ENCODE measurements at places on chromosomes 1 and 21.

DNA sequence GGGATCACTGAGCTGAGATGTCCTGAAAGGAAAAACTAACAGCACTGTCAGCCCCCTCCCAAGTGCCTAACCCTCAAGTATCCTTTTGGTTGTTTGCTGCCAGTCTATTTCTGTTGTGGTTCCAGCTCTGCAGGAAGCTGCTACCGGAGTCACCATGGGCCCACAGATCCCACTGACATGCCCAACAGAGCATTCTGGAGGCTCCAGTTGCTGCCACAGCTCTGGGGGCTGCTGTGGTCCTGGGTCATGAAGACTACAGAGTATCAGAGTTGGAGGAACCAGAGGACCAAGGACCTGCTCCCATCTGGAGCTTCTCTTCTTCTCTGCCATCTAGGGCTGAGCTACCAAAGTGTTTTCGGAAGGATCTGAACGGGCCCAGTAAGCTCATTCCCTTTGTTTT is 910 bp downstream of the LCE3A start:
- DNase-seq = no peak

DNA sequence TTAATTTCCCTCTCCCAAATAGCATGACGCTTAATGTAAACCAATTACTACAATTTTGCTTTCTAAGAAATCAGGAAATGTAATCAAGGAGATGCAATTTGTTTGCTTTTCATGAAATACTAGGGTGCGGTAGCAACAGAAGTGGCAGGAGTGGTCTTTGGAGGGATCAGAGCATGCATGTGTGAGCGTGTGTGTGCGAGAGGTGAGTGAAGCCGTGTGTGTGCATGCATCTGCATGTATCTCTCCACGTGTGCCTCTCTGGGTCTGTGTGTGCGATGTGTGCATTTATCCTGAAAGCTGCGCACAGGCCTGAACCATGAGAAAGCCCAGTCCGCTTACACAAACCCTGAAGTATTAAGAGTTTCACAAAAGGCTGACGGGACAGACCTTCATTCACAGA is 249.8 kb upstream of the C1orf174 start:
- DNase-seq = no peak

DNA sequence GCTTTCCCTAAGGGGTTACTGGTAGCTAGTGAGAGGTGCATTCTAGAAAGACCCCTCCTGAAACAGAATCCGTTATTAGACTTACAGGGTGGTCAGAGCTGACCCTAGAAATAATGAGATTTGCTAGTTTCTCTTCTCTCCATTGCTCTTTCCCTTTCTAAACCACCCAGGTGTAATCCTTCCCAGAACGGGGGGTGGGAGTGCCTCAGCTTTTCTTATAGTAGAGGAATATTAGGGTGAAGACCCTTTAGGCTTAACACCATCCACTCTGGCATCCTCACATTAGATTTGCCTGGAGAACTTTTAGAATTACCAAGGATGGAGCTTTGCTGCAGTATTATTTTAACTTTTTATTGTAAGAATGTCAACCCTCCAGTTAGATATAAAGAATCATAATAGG is 49.4 kb downstream of the CAPN9 start:
- no peak for DNase-seq

DNA sequence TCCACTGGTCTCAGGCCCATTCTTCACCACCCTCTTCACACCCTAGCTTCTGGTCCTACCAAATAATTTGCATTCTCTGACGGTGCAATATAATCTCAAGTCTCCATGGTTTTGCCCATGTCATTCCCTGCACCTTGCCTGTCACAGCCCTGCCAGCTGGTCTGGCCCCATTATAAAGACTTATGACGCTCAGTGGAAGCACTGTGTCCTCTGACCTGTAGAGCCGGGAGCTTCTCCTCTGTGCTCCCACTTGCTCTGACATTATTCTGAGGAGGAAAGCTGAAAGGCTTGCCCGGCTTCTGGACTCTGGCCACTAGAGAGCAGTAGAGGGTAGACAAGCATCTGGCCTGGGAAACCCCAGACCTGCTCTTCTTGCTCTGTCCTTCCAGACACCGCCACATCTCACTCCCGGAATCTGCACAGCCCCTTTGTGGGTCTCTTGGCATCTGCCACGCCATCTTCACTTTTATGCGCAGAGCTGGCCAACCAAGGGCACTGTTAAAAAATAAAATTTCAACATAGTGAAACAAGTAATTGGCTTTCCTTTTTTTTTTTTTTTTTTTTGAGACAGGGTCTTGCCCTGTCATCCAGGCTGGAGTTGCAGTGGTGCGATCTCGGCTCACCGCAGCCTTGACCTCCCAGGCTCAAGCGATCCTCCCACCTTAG is 44.4 kb downstream of the NENF start:
- peak; percentile 63 for DNase-seq

DNA sequence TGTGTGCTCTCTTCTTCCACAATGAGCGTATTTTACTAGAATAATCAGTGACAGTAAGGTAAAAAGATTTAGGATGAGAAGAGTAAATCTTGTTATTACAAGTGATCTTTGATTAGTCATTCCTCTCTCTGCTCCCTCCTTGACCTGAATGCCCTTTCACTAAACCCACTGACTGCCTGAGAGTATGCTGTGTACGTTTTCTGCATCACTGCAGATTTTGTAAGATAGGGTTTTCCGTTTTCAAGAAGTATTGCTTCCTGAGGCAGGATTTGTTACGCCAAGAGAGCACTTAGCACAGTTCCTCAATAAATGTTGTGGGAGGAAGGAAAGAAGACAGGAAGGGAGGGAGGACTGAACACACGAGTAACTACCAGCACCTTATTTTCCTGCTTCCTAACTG is 7.7 kb upstream of the LAMB3 start:
- DNase-seq = no peak

DNA sequence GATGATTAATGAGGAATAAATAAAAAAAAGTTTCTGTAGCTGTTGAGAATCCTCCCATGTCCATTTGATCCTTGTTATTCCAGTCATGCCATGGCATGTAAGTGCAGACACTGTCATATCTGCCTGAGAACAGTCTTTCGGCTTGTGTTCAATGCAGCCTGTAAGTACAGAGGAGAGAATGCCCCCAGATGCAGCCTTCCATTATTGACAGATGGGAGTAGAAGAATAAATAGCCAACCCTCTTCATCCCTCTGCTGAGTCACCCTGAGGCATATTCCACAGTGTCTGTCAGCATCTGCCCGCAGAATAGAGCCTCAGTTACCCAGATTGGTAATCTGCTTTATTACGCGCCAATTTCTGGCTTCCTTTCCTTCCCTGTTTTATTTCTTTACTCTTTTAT is 139.4 kb downstream of the LRRC7 start:
- no peak for DNase-seq

- DNase-seq = peak; percentile 19
These were observed 54.8 kb downstream of the OSBPL9 start for GRCh38 chr1:51671527-51672325.

DNA sequence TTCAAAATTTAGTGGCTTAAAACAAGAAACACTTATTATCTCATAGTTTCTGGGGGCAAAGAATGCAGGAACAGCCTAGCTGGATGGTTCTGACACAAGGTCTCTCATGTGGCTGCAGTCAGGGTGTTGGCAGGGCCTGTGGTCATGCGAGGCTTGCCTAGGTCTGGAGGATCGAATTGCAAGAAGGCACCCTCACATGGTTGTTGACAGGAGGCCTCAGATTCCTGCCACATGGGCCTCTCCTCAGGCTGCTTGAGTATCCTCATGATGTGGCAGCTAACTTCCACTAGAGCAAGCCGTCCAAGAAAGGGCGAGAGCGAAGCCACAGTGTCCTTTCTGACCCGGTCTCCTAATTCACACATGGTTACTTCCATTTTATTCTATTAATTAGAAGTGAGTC is 6.2 kb upstream of the NRIP1 start:
- DNase-seq = no peak

GRCh38 chr1:244067893-244068292 is 16.8 kb downstream of the ZBTB18 start:
- DNase-seq = no peak

- DNase-seq = no peak
These were observed 277.1 kb upstream of the SGIP1 start for GRCh38 chr1:66256629-66257572.

DNA sequence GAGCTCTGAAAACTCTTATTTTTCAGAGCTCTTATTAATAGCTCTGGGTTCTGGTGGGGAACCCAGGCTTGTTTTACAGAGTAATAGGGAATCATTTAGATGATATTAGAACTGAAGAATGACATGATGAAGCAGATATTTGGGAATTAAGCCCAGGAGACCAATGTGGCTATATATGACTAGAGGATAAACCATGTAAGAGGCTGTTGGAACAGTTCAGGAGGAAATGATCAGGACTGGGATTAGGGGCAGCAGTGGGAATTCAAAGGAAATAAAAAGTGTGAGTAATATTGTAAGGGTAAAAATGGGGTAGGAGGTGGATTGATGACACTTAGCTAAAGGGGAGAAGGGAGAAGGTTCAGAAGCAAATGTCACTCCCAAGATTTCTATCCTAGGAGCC is 58.6 kb downstream of the GIPC2 start:
- no peak for DNase-seq

GRCh38 chr1:11563560-11564069 is 84.7 kb downstream of the DISP3 start:
- no peak for DNase-seq

DNA sequence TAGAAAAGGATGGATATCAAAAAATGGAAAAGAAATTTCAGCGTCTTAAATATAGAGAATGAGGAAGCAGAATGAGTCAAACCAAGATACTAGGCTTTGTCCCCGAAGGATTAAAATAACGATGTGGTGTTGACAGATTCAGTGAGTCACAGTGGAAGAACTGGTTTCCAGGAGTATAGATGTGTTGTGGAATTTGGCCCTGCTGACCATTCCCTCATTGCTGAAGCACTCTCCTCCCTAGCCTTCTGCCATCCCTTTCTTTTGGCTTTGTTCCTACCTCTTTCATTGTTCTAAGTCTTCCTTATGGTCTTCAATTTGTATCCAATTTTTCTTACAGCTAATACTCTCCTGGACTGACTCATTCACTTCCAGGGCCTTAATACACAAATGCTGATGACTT is 23.1 kb upstream of the USP25 start:
- peak; percentile 65 for DNase-seq

GRCh38 chr1:73144311-73144710 is 862.0 kb upstream of the NEGR1 start:
- DNase-seq = no peak

GRCh38 chr1:147892731-147893214 is 9.8 kb upstream of the GJA8 start:
- peak; percentile 33 for DNase-seq

DNA sequence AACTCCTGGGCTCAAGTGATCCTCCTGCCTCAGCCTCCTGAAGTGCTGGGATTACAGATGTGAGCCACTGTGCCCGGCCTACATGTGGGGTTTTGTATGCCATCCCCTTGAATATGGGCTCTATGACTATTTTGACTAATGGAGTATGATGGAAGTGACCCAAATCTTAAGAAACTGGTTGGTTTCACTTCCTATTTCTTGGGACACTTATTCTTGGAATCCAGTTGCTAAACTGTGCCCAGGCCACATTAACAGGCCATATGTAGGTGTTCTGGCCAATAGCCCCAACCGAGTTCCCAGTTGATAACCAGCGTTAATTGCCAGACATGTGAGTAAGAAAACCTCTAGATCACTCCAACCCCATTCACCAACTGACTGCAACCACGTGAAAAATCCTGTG is 36.3 kb upstream of the CLIC4 start:
- DNase-seq = no peak

- DNase-seq = no peak
These were observed 9.6 kb downstream of the CDC42BPA start for GRCh38 chr1:227308367-227309336.

- no peak for DNase-seq
These were observed 7.6 kb upstream of the KRTAP19-8 start for GRCh38 chr21:31045841-31046240.

- no peak for DNase-seq
These were observed 31.9 kb downstream of the SLC1A7 start for GRCh38 chr1:53110370-53111072.

DNA sequence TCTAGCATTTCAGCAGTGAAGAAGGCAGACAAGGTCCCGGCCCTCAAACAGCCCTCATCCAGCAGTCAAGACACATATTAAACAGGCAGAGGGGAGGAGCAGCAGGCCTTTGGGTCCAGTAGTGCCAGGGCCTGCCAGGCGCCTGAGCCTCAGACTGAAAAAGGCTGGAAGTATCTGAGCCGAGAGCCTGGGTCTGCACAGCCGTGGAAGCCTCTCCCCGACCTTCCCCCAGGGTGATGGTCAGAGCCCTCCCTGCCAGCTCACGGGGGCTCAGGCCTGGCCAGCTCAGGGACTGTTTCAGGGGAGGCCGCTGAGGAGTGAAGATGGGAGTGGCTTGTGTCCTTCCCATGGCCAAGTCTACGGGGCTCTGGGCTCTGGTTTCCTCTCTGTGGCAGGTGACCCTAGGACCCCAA is 565.2 kb downstream of the PTPRU start:
- no peak for DNase-seq

- DNase-seq = no peak
These were observed 68.3 kb downstream of the TCP10L start for GRCh38 chr21:32516756-32517649.

GRCh38 chr1:96481409-96481808 is 240.2 kb upstream of the PTBP2 start:
- no peak for DNase-seq

DNA sequence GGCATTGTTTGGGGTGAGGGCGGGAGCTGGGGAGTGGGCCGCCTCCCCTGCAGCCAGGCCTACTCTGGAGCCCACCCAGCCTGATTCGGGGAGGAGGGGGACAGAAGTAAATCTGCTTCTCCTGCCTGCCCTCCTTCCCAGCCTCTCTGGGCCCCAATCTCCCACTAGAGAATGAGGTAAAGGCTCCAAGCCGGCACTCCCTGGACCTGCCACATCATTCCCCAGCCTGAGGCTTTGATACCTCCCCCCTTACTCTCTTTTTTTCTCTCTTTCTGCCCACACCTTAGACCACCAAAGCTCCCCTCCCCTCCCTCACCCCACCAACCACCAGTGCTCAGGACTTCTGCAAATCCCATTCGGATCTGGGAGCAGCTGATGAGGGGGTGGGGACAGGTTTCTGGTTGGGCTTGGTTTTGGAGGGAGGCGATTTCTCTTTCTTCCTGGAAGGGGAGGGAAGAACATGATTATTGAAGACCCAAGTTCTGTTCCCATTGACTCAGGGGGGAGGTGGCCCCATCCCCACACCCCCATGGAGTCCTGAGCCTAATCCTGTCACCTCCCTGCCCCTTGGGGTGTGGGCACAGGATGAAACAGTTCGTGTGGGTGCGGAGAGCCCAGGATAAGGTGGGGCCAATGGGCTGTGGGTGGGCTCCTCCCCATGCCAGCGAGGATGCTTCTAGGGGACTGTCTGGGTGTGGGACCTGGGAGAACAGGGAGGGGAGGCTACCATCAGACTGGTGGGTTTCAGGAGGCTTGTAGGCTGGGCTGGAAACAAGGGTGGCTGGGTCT is 1.3 kb downstream of the MAP7D1 start:
- no peak for DNase-seq
